ENCODE measurements at places on chromosomes 12 and 14.

GRCh38 chr14:71022939-71023338 lies 115.7 kb downstream of the PCNX1 start:
- DNase-seq: no peak

DNA sequence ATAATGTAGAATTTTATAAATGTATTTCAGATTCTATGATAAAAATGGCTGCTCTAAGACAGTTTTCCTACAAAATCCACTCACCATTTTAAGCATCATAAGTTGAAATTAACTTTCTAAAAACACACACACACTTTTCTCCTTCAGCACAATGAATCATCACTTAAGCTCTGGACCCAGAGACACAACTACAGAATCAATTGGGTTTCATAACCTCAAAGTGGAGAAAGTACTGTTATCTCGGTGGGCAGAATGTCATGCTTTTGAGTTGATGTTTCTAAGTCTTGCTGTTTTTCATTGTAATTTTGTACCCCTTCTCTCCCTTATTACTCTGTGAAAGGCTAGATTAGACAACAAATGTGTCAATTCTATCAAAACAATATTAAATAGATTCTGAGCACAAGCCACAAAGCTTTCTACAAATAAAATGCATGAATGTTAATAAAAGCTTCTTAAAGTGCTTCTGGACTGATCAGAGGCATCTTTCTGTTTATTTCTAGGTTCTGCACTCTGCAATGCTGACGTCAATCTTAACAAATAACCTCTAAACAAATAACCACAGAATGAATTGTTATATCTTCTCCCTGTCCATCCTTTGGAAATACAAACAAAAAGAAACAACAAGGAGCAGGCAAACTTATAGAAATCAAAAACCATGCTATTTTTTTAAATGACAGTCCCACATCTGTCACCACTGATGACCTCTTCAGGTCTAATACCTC lies 8.2 kb downstream of the IPO8 start:
- peak; percentile 15 for DNase-seq

DNA sequence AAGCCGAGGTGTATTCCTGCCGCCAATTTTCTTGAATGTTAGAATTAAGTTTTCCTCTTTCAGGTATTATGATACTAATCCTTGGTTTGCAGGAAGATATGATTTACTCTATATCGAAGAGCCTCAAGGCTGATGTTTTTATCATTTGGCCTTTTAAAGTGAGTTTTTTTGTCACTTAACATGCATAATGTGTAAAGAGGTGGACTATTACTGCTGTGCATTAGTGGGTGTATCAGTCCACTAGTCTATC lies 11.1 kb upstream of the TMPO start:
- no peak for DNase-seq

GRCh38 chr12:115255257-115255656 lies 571.3 kb upstream of the TBX3 start:
- DNase-seq: no peak

GRCh38 chr12:112035219-112035785 lies 22.1 kb downstream of the ERP29 start:
- DNase-seq: no peak
